ENCODE measurements at places on chromosomes 6 and 20.

DNA sequence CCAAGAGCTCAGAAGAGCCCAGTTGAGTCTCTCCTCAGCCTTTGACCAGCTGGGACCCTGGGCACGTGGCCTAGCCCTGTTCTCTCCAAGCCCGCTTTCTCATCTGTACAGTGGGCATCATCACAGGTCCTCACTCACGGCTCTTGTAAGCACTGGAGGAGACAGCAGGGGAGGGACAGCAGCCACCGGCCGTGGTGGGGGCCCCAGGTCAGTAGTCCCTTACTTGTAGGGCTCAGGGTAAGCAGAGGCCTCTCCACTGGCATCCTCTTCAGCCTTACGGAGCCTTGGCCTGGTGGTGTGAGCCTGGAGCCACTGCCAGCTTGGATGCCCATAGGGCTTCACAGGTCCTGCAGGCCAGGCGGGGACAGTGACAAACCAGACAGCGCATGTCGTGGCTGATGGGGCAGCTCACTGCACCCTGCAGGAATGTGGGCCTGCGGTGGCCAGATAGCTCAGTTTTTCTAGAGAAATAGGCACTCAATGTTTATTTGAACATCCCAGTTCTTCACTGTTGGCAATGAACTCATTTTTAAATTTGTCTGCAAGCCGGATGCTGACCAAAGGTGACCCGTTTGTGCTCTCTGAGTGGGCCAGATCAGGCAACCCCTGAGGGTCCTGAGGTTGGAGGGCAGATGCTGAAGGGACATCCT lies 65.1 kb downstream of the ADNP start:
- no peak for DNase-seq

- DNase-seq = no peak
Observed at GRCh38 chr20:51687630-51688029, 80.6 kb downstream of the ATP9A start.

DNA sequence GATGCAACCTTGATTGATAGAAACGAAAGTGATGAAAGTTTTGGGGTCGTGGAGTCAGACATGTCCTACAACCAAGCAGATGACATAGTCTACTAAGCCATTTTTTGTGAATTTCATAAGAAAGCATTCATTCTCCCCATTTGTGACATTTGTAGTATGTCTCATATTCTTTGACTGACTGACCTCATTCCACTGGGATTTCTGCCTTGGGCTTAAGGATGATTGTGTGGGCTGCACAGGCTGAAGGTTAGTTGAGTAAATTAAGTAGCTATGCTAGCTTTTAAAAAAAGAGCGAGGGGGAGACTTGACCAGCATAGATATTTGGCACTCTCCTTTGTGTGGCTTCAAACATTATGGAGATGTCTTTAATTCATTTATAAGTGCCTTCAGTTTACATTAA lies 28.9 kb downstream of the STMND1 start:
- DNase-seq = no peak

GRCh38 chr6:13068586-13069210 lies 259.6 kb downstream of the TBC1D7 start:
- DNase-seq = no peak

- no peak for DNase-seq
Observed at GRCh38 chr6:21666201-21666691, 72.7 kb downstream of the SOX4 start.

Measured in cortex of kidney (tissue), 1 donor.